ENCODE measurements at places on chromosomes 11 and 22.

- no peak for DNase-seq
Measured at GRCh38 chr22:48898524-48899250, 929.0 kb downstream of the BRD1 start.

DNA sequence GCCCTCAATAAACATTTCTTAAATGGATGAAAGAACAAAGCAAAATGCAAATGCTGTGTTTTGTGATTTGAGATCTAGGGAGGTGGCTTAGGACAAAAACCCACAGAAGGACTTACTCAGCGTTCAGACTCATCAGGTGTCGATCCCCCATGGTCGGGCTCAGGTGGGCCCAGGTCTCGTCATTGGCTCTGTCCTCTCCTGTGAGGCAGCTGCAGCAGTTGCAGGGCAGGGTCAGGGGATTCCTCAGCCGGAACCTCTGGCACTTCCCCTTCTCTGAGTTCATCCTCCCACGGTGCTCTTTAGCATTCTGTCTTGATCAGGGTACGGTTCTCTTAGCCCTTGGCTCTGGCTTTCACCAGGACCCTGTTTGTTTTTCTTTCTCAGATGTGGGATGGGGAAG, 14.0 kb upstream of the ACR start:
- DNase-seq, result no peak

DNA sequence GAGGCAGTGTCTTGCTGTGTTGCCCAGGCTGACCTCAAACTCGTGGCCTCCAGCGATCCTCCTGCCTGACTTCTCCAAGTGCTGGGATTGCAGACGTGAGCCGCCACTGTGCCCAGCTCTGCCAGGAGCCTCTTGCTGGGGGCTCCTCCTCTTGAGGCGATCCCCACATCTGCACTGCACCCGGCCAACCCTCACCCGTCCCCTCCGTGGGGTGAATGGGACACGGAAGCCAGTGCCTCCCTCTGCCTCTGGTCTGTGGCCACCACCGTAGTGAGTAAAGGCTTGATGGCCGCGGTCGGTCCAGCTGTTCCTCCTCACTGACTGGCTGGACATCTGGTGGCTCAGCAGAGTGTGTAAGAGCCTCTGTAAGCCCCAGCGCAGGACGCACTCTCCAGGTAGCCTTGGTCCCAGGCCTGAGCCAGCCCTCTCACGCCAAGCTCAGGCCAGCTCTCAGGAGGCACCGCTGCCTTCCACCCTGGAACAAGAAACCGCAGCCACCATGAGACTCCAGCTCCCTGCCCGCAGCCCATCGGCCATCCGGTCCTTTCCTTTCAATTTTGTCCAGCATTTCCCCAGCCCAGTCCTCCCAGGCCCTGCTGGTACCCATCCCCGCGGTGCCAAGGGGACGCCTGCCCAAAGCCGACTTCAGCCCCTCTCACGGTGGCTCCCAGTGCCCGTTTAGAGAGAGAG, 100.3 kb downstream of the BRD1 start:
- DNase-seq, result no peak

DNA sequence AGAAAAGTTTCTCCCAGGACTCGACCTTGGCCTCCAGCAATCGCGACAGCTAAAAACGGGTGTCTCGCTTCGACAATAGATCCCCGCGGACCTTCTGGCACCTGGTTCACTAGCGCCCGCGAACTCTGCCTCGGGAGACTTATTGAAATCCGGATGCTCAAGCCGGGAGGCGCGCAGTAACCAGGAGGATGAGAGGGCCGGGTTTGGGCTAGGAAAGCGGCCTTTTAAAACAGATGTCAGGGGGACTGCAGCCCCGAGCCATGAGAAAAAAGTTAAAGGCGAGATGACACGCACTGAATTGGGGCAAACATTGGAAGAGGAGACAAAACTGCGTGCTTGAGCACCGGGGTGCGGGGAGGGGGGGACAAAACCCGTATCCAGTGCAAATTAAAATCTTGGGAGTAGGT, 637 bp upstream of the ZBTB16 start:
- no peak for DNase-seq

- DNase-seq, result no peak
Measured at GRCh38 chr11:64056213-64056785, 20.6 kb downstream of the FLRT1 start.

DNA sequence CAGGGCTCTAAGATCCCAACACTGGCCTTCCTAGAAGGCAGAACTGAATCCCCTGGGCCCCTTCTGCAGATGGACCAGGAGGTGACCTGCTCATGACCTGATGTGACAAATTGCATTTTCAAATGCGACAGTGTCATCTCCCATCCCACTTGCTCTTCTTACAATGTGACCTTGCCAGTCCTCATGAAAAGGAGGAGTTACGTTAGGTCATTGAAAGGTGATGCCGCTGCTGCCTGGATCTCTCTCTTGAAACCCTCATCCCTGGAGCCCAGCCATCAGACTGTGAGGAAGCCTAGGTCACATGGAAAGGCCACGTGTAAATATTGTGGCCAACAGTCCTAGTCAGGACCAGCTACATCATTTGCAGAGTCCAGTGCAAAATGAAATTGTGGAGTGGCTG, 5.7 kb upstream of the C1QTNF4 start:
- no peak for DNase-seq

- no peak for DNase-seq
Measured at GRCh38 chr22:31328544-31328960, 17.6 kb downstream of the PATZ1 start.

- no peak for DNase-seq
Measured at GRCh38 chr22:47036936-47037485, 274.6 kb downstream of the TBC1D22A start.

GRCh38 chr22:20749453-20749852, 24.5 kb upstream of the SERPIND1 start:
- no peak for DNase-seq

DNA sequence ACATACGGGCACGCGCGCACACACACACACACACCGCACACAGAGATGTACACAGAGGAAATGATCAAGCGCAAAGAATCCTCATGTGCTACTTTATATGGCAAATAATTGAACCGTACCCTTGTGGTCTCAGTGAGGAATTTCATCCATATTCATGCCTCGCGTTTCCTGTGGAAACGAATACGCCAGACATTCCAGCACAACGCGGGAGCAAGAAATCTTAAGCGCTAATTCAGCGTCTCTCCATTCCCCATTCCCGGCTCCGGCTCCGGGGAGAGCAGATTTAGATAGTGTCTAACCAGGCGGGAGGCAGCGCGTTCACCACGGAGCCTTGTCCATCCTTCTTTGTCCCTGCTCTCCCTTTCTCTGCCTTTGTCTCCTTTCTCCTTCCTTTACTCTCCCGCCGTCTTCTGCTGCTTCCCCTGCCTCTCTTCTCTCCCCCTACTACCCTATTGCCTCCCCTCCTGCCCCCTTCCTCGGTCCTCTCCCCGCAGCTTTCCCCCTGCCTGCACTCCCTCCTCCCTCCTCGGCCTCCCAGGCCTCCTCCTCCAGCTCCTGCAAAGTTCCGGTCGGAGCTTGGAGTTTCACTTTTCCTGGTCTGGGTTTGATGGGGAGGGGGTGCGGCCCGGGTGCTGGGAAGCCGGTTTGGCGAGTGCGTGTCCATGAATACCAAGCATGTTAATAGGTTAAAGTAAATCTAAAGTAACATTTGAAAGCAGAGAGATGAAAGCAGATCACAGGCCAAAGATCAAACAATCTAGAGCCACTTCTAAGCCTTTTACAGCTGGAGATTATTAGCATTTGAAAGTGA, 579.3 kb downstream of the BUD13 start:
- no peak for DNase-seq

GRCh38 chr11:118281284-118281683, 17.2 kb upstream of the MPZL2 start:
- DNase-seq, result no peak

- no peak for DNase-seq
Measured at GRCh38 chr22:47161631-47162030, 399.2 kb downstream of the TBC1D22A start.

DNA sequence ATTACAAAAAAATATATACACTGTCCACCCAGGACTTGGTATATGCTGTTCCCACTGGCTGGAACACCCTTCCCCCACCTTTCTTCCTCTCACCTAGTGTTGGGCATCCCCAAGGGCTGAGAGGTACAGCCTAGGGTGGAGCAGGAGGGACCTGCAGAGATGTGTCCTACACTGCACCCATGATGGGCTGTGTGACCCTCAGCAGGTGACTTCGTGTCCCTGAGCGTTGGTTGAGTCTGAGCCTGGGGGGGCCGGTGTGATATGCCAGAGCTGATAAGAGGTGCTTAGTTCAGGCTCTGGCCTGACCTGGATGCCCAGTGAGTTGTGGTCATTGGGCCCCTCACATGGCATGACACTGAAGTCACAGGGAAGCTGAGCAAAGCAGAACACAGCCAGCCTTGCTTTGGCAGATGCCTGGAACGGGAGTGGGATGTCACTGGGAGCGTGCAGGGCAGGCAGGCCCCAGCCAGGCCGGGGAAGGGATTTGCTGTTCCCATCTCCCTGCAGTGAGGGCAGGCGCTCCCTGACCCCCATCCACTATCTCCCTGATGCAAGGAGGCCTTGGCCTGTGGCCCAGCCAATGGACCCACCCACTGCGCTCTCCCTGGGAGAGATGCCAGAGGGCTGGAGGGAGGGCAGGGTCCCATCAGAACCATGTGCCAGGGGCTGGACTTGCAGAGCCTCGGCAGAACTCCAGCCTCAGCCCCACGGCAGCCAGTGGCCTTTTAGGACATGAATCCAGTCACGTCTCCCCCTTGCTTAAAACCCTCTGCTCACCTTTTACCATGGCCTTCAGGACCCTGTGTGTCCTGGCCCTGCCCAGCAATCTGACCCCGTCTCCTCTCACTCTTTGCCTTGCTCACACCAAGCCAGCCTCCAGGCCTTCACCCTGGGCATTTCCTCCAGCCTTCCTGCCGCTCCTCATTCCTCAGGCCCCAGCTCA, 138.9 kb downstream of the MN1 start:
- DNase-seq, result no peak

GRCh38 chr11:122897606-122898210, 15.1 kb downstream of the JHY start:
- DNase-seq, result no peak

DNA sequence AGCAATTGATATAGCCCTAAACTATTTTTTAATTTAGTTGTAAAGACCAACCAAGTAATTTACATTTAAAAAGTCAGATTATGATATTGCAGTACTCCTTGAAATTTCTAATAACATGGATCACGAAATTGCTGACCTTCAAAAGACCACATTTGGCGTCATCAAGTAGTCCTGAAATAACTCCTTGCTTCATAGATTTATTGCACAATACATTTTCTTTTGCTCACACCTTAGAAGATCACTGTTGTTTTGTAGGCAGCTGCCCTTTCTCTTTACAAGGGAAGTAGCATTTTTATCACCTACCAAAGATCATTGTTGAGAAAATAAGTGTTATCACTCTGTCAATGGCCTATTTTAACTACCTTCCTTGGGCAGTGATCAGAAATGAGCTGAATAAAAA, 815.8 kb downstream of the METTL15 start:
- no peak for DNase-seq

GRCh38 chr11:104320097-104320496, 156.2 kb upstream of the PDGFD start:
- DNase-seq, result no peak

Data from NCI-H187 (cell line).